ENCODE measurements at places on chromosomes 7 and 10. TPM values are rescaled to one million over a fixed set of nuclear protein-coding genes. Genes with fewer than 3 reads are reported as not detected.
A peak's percentile ranks its signal among the peaks of the same experiment; 100 is the strongest.

The TUBAL3 gene
- polyA plus RNA-seq = 0.13 TPM

The HABP2 gene
- polyA plus RNA-seq = 9.2 TPM

- peak overlapping the region; percentile 8 for H3K27ac ChIP-seq
- peaks cover 3% of the 10 kb centered on the region for H3K36me3 ChIP-seq
- peak overlapping the region; percentile 45 for H3K4me3 ChIP-seq
Observed at GRCh38 chr10:788796-789748, 99.6 kb upstream of the DIP2C start.

DNA sequence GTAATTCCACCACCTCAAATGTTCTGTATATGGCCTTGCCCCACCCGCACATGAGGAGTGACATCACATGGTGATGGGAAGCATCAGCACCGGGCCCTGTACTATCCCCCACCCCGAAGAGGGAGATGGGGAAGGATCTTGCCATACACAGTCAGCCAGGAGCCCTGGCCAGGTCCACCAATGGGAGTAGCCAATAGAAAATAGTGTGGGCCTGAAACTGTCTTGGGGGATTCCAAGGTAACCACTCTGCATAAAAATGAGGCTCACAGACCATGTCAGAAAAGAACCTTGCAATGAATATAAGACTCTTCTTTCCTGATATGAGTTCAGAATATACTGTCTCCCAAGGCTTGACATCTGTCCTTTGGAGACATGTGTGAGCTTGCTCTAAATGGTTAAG is 51.1 kb downstream of the ADRB1 start:
- H3K27ac ChIP-seq = no peak overlapping the region
- no peak overlapping the region for H3K4me3 ChIP-seq
- H3K27me3 ChIP-seq = no peaks in the 10 kb centered on the region
- H3K36me3 ChIP-seq = no peaks in the 10 kb centered on the region

The CHST15 gene
- 7.3 TPM for polyA plus RNA-seq

The AGAP9 gene
- polyA plus RNA-seq = 10.8 TPM
